ENCODE measurements at places on chromosomes 16 and 17.

- DNase-seq, result no peak
Observed at GRCh38 chr17:35775039-35775438, 14.4 kb downstream of the C17orf50 start.

GRCh38 chr16:52433643-52434042, 113.3 kb downstream of the TOX3 start:
- no peak for DNase-seq

- no peak for DNase-seq
Observed at GRCh38 chr17:4913994-4914393, 11.1 kb upstream of the CHRNE start.

DNA sequence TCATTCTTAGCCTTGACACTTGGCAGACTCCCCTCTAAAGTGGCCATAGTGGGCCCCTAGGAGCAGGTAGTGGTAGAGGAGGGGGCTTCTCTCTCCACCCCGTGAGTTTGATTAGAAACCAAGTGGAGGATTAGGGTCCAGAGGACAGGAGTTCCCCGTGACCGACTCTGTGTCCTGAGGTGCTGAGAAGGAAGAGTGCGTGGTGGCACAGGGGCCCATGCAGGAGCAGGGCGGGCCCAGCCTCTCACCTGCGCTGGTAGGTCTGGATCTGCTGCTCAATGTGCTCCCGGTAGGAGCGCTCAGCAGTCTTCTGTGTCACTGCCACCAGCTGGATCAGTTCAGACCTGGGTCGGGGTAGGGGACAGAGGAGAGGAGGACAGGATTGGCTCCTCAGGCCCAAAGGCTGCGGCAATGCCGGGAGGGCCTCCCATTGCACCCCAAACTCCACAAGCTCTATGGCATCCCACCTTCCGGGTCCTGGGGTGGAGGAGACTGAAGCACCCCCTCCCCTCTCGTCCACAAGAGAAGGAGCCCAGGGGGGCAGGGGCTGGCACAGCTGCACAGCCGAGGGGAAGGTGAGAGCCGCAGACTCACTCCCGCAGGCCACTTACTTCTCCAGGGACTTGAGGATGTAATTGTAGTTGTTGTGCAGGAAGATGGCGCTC, 6.2 kb downstream of the ZACN start:
- no peak for DNase-seq

DNA sequence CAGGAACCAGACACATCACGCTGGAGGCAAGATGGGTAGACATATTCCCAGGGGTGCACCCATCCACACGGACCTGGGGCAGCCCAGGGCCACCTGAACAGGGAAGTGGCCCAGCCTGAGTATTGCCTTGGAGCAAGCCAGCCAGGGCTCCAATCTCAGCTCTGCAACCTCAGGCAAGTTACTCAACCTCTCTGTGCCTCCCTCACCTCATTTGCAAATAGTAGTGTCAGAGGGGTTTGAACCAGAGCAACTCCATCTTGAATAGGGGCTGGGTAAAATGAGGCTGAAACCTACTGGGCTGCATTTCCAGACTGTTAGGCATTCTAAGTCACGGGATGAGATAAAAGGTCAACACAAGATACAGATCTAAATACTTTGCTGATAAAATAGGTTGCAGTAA, 35.1 kb upstream of the SNN start:
- no peak for DNase-seq

DNA sequence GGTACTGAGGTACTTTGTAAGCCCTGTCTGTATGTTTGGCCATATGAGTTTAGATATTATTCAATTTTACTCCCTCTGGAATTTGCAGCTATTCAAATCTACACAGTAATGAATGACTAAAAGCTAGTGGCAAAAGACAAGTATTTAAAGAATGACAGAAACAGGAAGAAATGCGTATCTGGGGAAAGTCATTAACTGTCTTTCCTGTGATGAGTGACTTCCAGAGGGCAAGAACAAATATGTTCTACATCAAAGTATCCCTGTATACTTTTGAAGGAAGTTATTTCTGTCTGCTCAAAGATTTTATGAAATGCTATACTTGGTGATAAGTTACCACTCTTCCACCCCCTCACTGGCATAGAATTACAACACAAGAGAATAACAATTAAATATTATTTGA, 489.3 kb upstream of the SOX9 start:
- no peak for DNase-seq

DNA sequence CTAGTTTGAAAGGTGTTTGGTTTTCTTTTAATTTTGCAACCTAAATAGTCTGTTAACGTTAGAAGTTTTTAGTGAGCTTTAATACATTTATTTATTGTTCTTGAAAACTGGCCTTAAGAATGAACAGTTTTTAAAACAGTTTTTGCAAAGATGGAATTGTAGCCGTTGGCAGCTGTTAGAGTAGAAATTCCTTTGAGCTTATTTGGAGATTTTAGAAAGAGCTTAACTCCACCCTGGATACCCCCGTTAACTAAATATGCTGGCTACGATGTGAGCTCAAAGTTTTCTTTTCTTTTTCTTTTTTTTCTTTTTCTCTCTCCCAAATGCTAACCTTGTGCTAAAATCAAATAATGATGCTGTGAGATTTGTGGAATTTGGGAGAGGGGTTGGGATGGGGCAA, 75.2 kb downstream of the COX10 start:
- no peak for DNase-seq

- no peak for DNase-seq
Observed at GRCh38 chr17:33038740-33039139, 47.1 kb downstream of the SPACA3 start.

GRCh38 chr17:79565606-79566250, 45.1 kb downstream of the RBFOX3 start:
- DNase-seq, result no peak

DNA sequence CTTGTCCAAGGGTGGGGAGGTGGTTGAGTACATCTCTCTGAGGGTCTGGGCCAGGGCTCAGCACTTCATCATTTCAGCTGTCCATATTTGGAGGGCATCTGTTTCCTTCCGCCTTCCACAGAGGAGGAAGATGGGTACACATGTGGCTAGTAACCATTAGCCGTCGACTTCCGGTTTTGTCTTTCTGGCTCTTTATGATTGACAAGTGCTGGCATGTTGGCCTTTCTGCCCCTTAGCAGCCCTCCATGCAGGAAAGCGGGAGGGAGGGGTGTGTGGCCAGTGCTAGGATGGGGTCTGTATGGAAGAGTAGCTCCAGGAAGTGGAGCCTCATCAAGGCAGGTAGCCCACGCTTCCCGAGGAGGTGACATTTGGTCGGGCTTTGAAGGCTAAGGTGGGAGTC, 69.6 kb downstream of the RAI1 start:
- no peak for DNase-seq
